ENCODE measurements at places on chromosomes 16 and 17. TPM values are rescaled to one million over a fixed set of nuclear protein-coding genes. Genes with fewer than 3 reads are reported as not detected.

Gene KIF18B
- 12.6 TPM for polyA plus RNA-seq

GRCh38 chr16:58211846-58212245 is 13.9 kb upstream of the CSNK2A2 start:
- no peaks in the 10 kb centered on the region for H3K4me1 ChIP-seq
- no peaks in the 10 kb centered on the region for H3K36me3 ChIP-seq
- no peak overlapping the region for H3K4me3 ChIP-seq
- DNase-seq: no peak
- H3K27me3 ChIP-seq: peaks cover 7% of the 10 kb centered on the region
- H3K27ac ChIP-seq: no peak overlapping the region

DNA sequence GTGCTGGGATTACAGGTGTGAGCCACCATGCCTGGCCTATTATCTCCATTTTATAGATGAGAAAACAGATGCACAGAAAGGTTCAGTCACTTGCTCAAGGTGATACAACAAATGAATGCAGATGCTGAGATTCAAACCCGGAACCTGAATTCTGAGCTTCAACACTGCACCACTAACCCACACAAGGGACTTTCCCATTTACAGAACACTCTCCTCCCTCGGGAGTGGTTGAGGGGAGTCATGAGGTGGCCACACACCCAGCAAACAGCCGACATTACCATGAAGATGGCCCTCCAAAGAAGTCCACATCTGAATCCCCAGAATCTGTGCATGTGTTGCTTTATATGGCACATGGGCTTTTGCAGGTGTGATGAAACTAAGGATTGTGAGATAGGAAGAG is 9.1 kb downstream of the BCL7C start:
- no peaks in the 10 kb centered on the region for H3K4me1 ChIP-seq
- H3K27ac ChIP-seq: no peak overlapping the region
- no peak for DNase-seq
- no peaks in the 10 kb centered on the region for H3K27me3 ChIP-seq

DNA sequence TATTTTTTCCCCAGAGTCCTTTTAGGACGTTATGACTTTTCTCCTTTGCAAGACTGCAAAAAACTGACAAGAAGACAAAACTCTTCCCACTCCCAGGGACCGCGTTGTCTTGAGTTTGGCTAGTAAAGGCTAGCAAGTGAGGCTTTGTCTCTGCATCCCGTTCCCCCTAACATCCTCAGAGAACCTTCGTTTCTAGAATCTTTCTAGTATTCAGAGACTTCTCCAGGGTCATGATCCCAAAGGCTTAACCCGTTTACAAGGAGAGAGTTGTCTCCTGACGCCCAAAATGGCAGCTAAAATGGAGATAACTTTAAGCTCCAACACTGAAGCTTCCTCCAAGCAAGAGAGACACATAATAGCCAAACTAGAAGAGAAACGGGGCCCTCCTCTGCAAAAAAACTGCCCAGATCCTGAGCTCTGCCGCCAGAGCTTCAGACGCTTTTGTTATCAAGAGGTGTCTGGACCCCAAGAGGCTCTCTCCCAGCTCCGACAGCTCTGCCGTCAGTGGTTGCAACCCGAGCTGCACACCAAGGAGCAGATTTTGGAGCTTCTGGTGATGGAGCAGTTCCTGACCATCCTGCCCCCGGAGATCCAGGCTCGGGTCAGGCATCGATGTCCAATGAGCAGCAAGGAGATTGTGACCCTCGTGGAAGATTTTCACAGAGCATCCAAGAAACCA is 843 bp downstream of the ZNF174 start:
- no peaks in the 10 kb centered on the region for H3K27me3 ChIP-seq
- H3K4me3 ChIP-seq: peak overlapping the region; percentile 92
- peaks cover 4% of the 10 kb centered on the region for H3K4me1 ChIP-seq
- DNase-seq: peak; percentile 55
- H3K27ac ChIP-seq: peak overlapping the region; percentile 84

GRCh38 chr17:17149520-17150447 is 56.3 kb downstream of the PLD6 start:
- H3K27ac ChIP-seq: peak overlapping the region; percentile 93
- H3K4me1 ChIP-seq: peaks cover 27% of the 10 kb centered on the region
- no peak overlapping the region for H3K4me3 ChIP-seq
- H3K27me3 ChIP-seq: no peaks in the 10 kb centered on the region
- DNase-seq: no peak

GRCh38 chr17:17913695-17914332 is 58.4 kb downstream of the TOM1L2 start:
- H3K27ac ChIP-seq: peak overlapping the region; percentile 70
- peak; percentile 74 for DNase-seq
- H3K36me3 ChIP-seq: peaks cover 2% of the 10 kb centered on the region
- no peak overlapping the region for H3K4me3 ChIP-seq

DNA sequence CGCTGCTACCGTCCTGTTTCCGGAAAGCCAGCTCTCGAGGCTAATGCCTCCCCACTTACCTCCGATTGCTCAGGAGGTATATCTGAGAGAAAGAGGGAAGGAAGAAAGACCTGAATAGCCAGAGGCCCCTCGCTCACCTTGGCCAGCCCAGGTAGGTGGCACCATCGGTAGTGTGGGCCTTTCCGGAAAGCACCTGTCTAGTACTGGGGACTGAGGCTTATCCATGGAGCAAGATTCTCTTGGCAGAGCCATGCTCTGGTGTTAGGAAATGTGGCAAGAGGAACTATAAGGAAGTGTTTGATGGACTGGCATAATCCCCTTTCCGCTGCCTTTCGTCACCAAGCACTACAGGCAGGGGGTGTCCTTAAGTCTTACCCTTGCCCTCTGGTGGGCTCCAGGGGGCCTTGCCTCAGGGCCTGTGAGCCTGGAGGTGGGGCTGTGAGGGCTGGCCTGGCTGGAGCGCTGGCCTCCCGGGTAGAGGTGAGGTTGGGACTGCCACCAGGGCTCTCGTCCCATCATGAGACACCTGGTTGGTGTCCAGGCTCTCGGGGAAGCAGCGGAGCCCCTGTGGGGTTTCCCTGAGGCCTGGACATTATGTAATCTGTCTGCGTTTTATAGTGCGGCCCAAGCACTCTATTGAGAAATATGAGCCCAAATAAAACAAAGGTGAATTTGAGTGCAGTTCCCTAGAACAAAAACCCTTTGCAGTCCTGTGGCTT is 2.9 kb downstream of the CMIP start:
- H3K27ac ChIP-seq: no peak overlapping the region
- no peaks in the 10 kb centered on the region for H3K36me3 ChIP-seq
- DNase-seq: no peak
- no peaks in the 10 kb centered on the region for H3K27me3 ChIP-seq
- H3K4me1 ChIP-seq: peaks cover 10% of the 10 kb centered on the region

Gene SLX1A
- polyA plus RNA-seq: 45.0 TPM

DNA sequence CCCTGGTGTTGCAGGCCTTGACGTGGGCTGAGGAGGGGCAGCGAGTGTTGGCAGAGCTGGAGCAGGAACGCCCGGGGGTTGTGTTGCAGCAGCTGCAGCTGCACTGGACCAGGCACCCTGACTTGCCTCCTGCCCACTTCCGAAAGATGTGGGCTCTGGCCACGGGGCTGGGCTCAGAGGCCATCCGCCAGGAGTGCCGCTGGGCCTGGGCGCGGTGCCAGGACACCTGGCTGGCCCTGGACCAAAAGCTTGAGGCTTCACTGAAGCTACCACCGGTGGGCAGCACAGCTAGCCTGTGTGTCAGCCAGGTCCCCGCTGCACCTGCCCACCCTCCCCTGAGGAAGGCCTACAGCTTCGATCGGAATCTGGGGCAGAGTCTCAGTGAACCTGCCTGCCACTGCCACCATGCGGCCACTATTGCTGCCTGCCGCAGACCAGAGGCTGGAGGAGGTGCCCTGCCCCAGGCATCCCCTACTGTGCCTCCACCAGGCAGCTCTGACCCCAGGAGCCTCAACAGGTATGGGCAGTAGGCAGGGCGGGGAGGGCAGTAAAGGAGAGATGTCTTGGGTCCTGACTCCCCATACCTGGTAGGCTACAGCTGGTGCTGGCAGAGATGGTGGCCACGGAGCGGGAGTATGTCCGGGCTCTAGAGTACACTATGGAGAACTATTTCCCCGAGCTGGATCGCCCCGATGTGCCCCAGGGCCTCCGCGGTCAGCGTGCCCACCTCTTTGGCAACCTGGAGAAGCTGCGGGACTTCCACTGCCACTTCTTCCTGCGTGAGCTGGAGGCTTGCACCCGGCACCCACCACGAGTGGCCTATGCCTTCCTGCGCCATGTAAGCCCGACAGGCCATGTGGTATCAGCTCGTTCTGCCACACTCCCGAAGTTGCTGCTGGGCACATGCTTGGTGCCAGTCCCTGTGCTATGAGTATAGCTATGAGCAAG is 5.6 kb downstream of the PLEKHG4 start:
- H3K4me3 ChIP-seq: no peak overlapping the region
- H3K36me3 ChIP-seq: peaks cover 12% of the 10 kb centered on the region
- peaks cover 2% of the 10 kb centered on the region for H3K4me1 ChIP-seq
- DNase-seq: peak; percentile 69

Gene GNGT2
- 11.0 TPM for polyA plus RNA-seq

DNA sequence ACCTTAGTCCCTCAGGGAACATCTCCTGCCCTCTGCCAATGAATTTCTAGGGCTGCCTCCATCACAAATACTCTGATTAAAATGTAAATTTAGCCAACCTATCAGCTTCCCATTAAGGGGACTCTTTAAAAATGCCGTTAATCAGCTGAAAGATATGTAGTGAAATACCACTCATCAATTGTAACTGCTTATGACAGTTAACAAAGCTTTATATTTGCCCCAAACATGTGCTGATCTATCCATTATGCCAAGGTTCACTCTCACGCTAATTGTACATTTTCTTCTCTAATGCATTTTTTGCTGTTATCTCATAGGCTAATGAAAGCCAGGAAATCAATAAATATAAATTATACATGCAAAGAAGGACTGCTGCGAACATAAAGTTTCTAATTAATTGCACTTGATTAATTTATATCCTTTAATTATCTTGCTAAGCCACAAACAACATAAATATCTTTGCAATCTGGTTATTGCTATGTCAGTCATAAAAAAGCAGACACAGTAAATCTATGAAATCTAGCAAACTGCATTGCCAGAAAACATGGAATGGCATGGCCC is 601.4 kb upstream of the SALL1 start:
- H3K36me3 ChIP-seq: no peaks in the 10 kb centered on the region
- no peaks in the 10 kb centered on the region for H3K27me3 ChIP-seq
- no peaks in the 10 kb centered on the region for H3K4me1 ChIP-seq
- H3K4me3 ChIP-seq: no peak overlapping the region
- no peak for DNase-seq

Measured in SK-N-SH (cell line).